ENCODE measurements at places on chromosomes 1 and 21. TPM values are rescaled to one million over a fixed set of nuclear protein-coding genes. Genes with fewer than 3 reads are reported as not detected.

The C8A gene
- polyA plus RNA-seq, result not detected

The UTS2 gene
- polyA plus RNA-seq, result not detected

The KPRP gene
- not detected for polyA plus RNA-seq

- DNase-seq, result peak; percentile 2
These were observed 1.4 kb upstream of the SPRR2E start for GRCh38 chr1:153095764-153096163.

DNA sequence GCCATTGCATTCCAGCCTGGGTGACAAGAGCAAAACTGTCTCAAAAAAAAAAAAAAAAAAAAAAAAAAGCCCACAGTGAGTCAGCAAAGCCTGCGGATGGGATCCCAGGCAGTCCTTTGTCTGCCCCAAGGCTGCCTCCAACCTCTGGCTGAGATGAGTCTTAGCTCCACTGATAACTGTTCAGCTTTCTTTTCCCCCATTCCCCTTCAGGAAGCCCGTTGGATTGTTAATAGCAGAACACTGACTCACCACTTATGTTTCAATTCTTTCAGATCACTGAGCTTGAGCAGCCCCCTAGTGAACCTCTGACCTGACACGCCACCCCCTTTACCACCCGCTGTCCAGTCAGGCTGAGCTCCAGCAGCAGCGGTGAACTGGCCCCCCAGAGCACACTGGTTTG, 57.5 kb downstream of the ERG start:
- DNase-seq, result peak; percentile 89

GRCh38 chr1:112720800-112721199, 5.7 kb upstream of the PPM1J start:
- no peak for DNase-seq

- no peak for DNase-seq
These were observed 56.5 kb upstream of the ARTN start for GRCh38 chr1:43877101-43877500.

DNA sequence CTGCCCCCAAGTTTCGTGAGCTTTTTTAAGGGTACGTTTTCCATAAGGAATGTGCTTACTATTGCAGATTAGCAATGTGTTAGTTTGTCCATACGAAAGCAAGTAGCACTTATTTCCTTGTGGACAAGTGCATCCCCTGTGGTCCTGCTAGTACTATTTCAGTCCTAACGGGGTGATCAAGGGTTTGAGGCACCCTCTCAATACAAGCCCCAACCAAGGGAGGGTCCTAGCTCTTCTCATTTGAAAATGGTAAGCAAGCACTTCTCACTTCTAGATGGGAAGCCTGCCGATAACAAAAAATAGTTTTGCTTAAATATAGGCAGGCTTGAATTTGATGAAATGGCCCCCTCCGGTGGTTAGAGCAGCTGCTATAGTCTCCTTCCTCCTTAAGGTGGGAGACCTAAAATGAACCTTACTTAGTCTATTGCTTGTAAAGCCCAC, 64.0 kb upstream of the HMCN1 start:
- peak; percentile 74 for DNase-seq

DNA sequence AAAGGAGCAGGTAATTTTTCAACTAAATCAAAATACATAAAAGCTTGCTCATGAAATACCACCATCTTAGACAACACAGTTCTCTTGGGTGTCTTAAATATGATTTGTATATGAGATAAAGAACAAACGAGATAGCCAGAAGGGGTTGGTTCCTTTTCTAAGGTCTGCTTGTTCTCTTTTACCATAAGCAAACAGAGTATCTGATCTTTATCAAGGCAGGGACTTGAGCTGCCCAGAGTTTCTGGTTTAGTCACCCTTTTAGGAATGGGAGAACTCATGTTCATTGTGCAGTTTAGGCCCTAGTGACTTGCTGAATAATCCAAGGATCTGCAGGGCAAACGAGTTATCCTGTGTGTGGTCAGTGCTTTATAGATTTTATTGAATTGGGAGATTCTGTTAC, 3.0 kb upstream of the SUCO start:
- DNase-seq, result no peak
